ENCODE measurements at places on chromosomes 13 and 19. TPM values are rescaled to one million over a fixed set of nuclear protein-coding genes. Genes with fewer than 3 reads are reported as not detected.
A peak's percentile ranks its signal among the peaks of the same experiment; 100 is the strongest.

GRCh38 chr19:7618348-7618747 lies 11.0 kb downstream of the XAB2 start:
- H3K27me3 ChIP-seq = no peaks in the 10 kb centered on the region
- H3K4me1 ChIP-seq = no peaks in the 10 kb centered on the region
- no peak overlapping the region for H3K27ac ChIP-seq
- peaks cover 15% of the 10 kb centered on the region for H3K36me3 ChIP-seq
- no peak overlapping the region for H3K4me3 ChIP-seq

DNA sequence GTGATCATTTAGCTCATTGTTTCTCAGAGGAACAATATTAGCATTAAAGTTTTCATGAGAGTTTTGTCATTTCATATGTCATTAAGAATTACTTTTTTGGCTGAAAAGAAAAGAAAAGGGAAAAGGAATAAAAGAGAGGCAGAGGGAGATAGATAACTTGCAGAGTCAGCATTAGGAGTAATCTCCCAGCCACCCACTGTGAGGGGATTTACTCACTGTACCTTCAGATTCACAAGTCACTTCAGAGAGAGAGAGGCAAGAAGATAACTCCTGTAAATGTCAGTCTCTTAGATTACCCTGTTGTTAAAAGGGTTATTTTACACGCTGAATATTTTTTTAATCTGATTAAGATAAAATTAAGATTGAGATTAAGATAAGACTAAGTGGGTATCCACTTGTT lies 125.2 kb downstream of the POU4F1 start:
- H3K4me3 ChIP-seq = no peak overlapping the region
- no peaks in the 10 kb centered on the region for H3K4me1 ChIP-seq
- H3K27me3 ChIP-seq = peaks cover 4% of the 10 kb centered on the region
- DNase-seq = no peak
- no peak overlapping the region for H3K27ac ChIP-seq

DNA sequence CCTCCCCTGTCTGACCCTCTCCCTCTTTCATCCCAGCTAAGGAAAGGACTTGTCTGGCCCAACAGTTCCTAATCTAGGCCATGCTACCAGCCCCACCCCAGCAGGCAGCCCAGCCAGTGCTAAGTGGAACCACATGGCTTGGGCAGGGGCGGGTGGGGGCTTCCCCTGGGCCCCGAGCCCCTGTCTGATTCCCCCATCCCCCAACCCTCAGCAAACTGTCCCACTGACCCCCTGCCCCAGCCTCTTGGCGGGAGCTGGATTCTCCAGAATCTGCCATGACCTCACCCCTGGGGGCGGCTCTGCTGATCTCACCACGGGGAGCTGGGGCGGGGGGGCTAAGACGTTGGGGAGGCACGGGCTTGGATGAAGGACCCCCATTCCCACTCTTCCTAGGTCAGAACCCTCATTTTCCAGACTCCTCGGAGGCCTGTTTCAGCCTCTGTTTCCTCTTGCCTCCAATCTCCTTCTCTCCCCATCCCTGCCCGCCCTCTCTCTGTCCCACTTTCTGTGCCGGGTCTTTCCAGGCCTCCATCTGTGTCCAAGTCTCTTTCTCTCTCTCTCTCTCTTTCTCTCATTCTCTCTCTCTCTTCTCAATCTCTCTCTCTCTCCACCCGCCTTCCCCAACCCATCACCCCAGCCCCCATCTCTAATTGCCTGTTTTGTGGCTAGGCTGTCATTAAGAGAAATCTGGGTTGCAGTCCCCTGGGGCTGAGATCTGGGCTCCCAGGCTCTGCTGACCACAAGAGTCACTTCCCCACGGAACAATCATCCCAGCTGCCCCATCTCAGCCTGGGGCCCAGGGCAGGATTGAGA lies 2.7 kb downstream of the COL5A3 start:
- peaks cover 13% of the 10 kb centered on the region for H3K36me3 ChIP-seq
- peaks cover 40% of the 10 kb centered on the region for H3K4me1 ChIP-seq
- peak overlapping the region; percentile 60 for H3K4me3 ChIP-seq

DNA sequence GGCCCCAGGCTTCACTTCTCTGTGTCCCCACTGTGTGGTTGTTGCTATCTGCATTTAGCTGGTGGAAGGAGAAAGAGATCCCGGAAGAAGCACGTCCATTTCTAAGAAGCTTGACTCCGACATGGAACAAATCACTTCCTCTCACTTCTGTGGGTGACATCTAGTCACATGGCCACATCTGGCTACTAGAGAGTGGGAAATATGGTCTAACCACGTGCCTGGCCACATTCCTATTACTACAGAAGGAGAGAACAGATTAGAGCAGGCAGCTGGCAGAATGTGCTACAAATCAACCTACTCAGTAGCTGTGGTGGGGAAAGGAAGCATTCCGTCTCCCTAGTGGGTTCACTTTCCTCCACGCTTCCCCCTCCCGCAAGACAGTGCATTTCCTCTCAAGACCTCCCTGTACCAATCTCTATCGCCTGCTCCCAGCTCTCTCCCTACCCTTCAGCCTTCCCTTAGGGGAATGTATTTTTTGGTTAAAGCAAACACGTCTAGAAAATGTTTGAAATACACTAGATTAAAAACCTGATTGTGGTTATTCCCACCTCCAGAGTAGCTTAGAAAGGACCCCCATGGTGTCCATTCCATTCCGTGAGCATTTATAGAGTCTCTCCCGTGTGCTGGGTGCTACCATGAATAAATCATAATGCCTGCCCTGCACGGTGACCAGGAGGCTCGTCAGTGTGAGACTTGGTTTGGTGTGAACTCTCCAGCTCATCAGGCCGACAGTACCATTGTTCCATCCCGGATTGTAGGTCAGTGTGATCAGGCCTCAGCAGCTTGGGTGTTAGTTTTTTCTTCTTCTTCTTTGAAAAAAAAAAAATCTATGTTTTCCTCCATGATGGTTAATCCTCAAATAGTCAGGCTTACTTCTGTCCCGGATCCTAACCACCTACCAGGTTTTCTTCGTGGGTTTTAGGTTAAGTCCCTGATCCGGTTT lies 8.0 kb upstream of the AMER2 start:
- DNase-seq = no peak
- H3K27ac ChIP-seq = no peak overlapping the region
- H3K27me3 ChIP-seq = peaks cover 40% of the 10 kb centered on the region
- H3K4me1 ChIP-seq = no peaks in the 10 kb centered on the region
- H3K4me3 ChIP-seq = no peak overlapping the region

DNA sequence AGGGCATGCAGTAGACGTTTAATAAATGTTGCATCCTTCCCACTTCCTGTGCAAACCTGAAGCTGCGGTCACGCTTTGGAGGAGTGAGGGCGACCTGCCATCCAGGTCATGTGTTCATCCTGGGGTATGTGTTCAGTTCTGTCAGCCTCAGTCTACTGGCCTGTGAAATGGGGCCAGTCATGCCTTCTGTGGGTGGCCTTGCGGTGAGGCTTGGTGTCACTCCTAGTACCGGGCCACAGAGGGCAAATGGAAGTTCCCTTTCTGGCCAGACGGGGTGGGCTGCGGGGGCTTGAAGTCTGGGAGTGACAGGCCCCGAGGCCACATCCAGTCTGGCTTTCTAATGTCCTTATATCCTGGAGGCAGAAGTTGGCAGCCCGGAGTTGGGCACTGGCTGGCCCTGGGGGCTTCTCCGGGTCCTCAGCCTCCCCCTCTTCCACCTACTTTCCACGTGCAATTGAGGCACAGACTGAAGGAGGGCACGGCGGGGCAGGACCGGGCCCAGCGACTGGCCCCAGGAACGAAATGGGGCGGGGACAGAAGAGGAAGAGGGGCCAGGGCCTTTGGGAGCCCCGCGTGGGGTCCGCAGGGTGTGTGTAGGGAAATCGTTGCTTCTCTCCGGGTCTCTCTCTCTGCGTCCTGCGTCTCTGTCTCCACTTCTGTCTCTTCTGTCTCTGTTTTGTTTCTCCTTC lies 11.1 kb downstream of the PDE4A start:
- no peak for DNase-seq
- peak overlapping the region; percentile 86 for H3K27ac ChIP-seq
- H3K4me3 ChIP-seq = peak overlapping the region; percentile 80
- no peaks in the 10 kb centered on the region for H3K27me3 ChIP-seq
- no peaks in the 10 kb centered on the region for H3K36me3 ChIP-seq

GRCh38 chr19:16342002-16342715 lies 17.5 kb downstream of the KLF2 start:
- no peaks in the 10 kb centered on the region for H3K27me3 ChIP-seq
- H3K36me3 ChIP-seq = no peaks in the 10 kb centered on the region
- H3K27ac ChIP-seq = peak overlapping the region; percentile 66
- DNase-seq = no peak
- H3K4me1 ChIP-seq = peaks cover 38% of the 10 kb centered on the region
- H3K4me3 ChIP-seq = no peak overlapping the region

RNF17 gene
- total RNA-seq = not detected

SYNE4 gene
- 0.49 TPM for total RNA-seq
